ENCODE measurements at places on chromosomes 5 and 9. TPM values are rescaled to one million over a fixed set of nuclear protein-coding genes. Genes with fewer than 3 reads are reported as not detected.
A peak's percentile ranks its signal among the peaks of the same experiment; 100 is the strongest.

DNA sequence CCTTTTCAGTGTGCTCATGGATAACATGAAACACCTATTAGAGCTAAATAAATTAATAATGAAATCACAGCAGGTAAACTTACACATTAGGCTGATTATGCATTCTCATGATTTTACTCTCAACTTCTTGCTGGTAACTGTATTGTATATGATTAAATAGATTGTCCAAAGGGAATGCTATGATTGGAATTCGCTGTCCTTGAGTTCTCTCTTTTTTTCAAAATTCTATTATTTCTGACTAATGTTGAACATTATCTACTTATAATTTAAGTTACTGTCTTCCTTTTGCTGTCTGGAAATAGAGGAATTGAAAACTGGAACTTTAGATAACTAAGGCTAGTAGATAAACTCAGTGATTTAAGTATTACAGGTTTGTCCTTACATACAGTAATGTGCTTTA lies 13.1 kb downstream of the CENPH start:
- H3K4me3 ChIP-seq: no peak overlapping the region
- no peak overlapping the region for H3K27ac ChIP-seq
- H3K36me3 ChIP-seq: no peaks in the 10 kb centered on the region
- H3K27me3 ChIP-seq: no peaks in the 10 kb centered on the region
- peaks cover 10% of the 10 kb centered on the region for H3K4me1 ChIP-seq
- no peak for DNase-seq

GRCh38 chr5:6840136-6840793 lies 127.0 kb downstream of the TENT4A start:
- H3K27ac ChIP-seq: no peak overlapping the region
- no peak for DNase-seq
- no peak overlapping the region for H3K4me3 ChIP-seq

GRCh38 chr9:6566409-6567139 lies 79.0 kb downstream of the GLDC start:
- H3K36me3 ChIP-seq: no peaks in the 10 kb centered on the region
- no peak for DNase-seq
- no peak overlapping the region for H3K4me3 ChIP-seq
- no peaks in the 10 kb centered on the region for H3K27me3 ChIP-seq
- no peak overlapping the region for H3K27ac ChIP-seq

DNA sequence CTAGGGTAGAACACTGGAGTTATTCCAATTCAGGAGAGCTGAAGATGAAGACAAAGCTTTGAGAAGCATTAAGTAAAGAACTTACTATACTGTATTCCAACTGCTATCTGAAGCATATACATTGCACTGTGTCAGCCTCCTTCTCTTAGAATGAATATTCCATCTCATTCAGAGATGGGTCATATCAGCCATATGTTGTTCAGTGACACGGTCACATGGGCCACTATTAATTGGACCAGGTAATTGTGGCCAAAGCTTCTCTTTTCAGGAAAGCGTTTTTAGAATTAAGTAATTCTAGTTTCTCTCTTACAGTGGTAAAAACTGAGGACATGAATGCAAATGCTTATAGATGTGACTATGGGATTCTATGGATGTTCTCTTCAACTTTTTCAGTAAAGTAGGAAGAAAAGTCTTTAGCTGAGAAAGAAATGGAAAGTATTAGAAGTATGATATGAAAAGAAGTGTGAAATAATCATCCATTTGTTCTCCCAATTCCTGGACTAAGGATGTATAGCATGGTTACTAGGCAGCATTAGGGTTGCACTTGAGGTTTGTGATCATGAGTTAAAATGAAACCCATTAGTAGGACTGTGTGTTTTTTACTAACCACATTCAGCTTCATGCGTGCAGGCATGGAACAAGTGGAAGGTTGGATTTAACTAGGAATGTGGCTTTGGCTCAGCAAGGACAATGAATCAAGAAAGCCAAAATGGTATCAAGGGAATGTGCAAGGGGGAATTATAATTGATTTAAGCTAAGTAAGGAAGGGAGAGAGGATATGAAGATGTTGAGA lies 40.9 kb downstream of the CETN3 start:
- no peaks in the 10 kb centered on the region for H3K4me1 ChIP-seq
- DNase-seq: no peak
- no peaks in the 10 kb centered on the region for H3K27me3 ChIP-seq

- no peak overlapping the region for H3K27ac ChIP-seq
- DNase-seq: no peak
- no peak overlapping the region for H3K4me3 ChIP-seq
- no peaks in the 10 kb centered on the region for H3K27me3 ChIP-seq
- no peaks in the 10 kb centered on the region for H3K4me1 ChIP-seq
Observed at GRCh38 chr9:2363138-2363745, 258.3 kb upstream of the VLDLR start.

DNA sequence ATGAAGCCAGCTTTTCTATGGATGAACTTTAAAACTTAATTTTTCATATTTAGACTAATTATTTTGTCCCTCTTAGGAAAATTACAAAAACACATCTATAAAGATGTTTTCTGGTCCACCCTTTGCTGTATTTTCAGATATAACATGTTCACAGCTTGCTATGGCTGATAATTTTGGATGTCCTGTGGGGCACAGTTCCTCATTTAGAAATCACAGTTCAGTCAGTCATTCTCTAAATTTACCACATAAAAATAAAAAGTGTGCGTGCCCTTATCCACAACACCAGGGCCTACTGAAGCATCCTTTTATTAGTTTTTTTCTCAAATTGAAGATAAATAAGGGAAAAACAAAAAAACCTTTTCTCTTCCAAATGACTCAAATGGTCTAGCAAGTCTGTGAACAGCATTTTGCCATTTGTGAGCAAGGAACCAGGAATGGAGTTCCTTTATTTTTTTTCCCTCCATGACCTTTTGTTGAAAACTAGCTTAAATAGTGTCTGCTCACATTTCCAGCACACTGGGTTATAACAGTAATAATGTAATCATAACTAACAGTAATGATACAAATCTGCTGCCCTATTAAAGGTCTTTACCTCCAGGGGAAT lies 87.1 kb downstream of the CEMIP2 start:
- DNase-seq: no peak
- H3K27me3 ChIP-seq: no peaks in the 10 kb centered on the region
- no peaks in the 10 kb centered on the region for H3K36me3 ChIP-seq
- no peak overlapping the region for H3K4me3 ChIP-seq

GRCh38 chr9:121612511-121612998 lies 38.9 kb upstream of the DAB2IP start:
- 0 out of 2 replicates have a peak overlapping the region, but pooled peaks have one; percentile 11 for H3K4me3 ChIP-seq
- DNase-seq: no peak
- H3K4me1 ChIP-seq: peaks cover 8% of the 10 kb centered on the region
- H3K27ac ChIP-seq: peak overlapping the region; percentile 13
- no peaks in the 10 kb centered on the region for H3K27me3 ChIP-seq

GRCh38 chr5:112635771-112636731 lies 101.6 kb upstream of the APC start:
- no peak overlapping the region for H3K4me3 ChIP-seq
- H3K27me3 ChIP-seq: no peaks in the 10 kb centered on the region
- no peaks in the 10 kb centered on the region for H3K4me1 ChIP-seq
- no peaks in the 10 kb centered on the region for H3K36me3 ChIP-seq
- H3K27ac ChIP-seq: no peak overlapping the region
- no peak for DNase-seq

GRCh38 chr9:119197893-119198607 lies 171.2 kb downstream of the BRINP1 start:
- DNase-seq: no peak
- H3K27me3 ChIP-seq: no peaks in the 10 kb centered on the region
- no peak overlapping the region for H3K4me3 ChIP-seq
- H3K4me1 ChIP-seq: no peaks in the 10 kb centered on the region
- H3K27ac ChIP-seq: no peak overlapping the region

Gene ANKRD34B
- not detected for total RNA-seq
